ENCODE measurements at places on chromosomes 4 and X. TPM values are rescaled to one million over a fixed set of nuclear protein-coding genes. Genes with fewer than 3 reads are reported as not detected.

Gene SPON2
- total RNA-seq, result 0.65 TPM

GRCh38 chr4:65050786-65051185 is 619.5 kb downstream of the EPHA5 start:
- DNase-seq, result no peak

DNA sequence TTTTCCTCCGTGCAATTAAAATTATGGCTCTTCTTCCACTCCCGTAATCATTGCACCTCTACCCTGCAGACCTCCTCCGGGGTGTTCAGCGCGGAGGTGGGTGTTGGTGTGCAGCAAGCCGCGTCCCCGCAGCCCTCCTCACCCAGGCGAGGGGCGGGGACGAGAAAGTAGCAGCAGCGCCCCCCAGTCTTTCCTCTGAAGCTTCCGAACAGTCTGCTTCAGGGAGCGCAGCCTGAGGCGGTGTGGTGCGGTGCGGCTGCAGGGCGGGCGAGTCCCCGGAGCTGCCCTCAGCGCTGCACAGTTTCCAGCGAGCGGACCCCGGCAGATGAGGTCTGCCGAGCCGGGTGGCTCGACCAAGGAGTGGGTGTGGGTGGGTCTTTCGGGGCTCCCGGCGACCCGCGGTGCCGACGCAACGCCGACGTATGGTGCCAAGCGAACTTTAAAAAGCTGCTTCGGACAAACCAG is at the start of gene FRAS1:
FRAS1 (plus strand) TSS at position 189 of the 465 bp plus-strand sequence. CDS start 687 bp downstream, outside the sequence.
- peak; percentile 5 for DNase-seq

Gene NEK1
- 3.7 TPM for total RNA-seq

DNA sequence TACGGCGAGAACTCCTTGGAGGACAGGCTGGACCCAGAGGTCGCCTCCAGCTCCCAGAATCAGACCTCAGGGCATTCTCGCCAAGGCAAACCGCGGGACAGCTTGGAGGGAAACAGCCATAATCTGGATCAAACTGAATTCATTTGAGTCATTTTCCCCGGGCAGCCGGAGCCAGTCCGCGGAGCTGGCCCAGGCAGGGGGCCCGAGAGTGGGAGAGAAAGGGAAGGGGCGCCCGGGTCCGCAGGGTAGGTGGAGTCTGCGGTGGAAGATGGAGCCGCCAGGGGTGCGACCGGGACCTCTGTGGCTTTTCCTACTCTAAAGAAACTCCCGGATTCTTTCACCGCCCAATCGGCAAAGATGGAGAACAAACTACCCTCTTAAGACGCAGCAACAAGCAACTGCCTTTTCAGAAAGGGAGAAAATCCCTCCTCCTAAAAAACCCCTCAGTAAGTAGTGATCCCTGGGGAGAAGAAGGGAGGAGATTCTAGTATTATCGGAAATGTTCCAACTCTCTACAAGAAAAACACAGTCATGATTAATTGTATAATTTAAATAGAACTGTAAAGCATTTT is 5.2 kb downstream of the NKX3-2 start:
- DNase-seq, result no peak

DNA sequence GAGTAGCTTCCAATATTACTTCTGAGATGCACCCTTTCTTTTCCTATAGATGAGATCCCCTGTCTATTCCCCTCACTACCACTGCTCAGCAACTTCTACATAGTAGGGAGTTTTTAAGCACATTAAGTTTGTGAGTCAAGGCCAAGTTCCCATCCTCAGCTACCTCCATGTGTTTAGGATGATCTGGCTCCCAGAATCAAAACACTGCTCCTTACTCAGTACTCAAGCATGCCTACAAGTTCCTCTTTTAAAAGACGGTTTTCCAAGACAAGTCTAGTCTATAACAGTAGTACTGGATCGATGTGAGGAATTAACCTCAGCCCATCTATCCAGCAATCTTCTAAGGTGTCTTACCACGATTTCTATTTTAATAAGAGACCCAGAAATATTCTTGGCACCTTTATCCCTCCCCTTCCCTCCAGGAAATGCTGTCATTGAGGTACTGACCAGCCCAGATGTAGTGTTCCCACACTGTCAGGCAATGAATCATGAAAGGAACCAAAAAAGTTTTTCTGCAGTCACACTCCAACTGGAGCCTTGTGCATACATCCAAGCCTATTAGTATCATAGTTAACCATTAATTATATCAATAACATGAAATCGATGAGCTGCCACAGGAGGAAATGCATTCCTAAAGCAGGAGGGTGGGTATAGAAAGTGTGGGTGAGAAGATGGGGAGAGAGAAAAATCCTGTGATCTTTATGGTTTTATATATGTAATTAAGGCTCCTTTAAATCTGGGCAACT is 29.6 kb downstream of the AREG start:
- peak; percentile 40 for DNase-seq

- DNase-seq, result no peak
These were observed 10.0 kb downstream of the GPR82 start for GRCh38 chrX:41733939-41734338.

Gene NUP54
- total RNA-seq, result 43.3 TPM

GRCh38 chr4:106493086-106493485 is 124.5 kb upstream of the GIMD1 start:
- no peak for DNase-seq

Gene WDFY3
- total RNA-seq, result 72.4 TPM

- DNase-seq, result peak; percentile 32
These were observed 1.8 kb downstream of the ATP11C start for GRCh38 chrX:139930916-139931645.

DNA sequence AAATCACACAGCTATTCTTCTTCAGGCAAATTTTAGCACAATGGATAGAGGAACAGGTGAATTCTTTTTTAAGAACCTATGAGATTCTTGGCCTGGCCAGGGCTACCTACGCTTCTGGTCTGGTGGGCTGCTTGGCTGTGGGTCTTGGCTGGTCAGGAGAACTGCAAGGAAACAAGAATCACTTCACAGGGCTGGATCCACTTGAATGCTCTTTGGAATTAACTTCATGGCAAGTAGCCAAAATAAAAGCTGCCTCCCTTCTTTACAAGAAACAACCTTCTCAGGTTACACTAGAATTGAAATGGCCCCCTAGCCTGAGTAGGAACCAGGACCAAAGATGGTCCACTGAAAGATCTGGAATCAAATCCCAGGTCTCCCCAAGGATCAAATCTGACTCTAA is 519.1 kb downstream of the IQCM start:
- DNase-seq, result no peak

DNA sequence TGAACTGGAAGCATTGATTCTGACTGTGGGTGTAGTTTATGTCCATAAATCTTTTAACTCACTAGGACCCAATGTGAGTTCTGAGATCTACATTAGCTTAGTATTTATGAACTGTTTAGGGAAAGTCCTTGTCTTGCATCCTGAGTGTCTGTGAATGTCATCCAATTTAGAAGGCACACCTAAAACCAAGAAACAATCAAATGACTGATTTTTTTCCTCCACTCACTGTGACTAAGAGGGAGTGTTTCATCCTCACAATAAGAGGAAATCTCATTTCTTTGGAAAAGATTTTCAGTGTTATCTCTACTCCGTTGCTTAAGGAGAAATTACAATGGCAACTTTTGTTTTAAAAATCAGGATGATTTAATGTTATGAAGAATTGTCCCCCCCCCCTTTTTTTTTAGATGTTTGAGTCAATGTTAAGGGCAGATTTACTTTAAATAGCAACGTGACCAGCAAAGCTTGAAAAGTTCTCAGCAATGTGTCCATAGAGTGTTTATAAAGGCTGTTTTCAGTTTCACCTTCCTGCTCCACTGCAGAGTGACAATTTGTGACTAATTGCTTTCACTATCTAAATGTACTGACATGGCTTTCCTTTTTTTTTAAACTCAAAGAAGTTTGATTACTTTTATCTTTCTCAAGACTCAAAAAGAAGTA is 173.0 kb downstream of the SPCS3 start:
- DNase-seq, result peak; percentile 7

GRCh38 chr4:88698519-88698918 is 890 bp upstream of the NAP1L5 start:
- DNase-seq, result no peak

Gene BMP15
- total RNA-seq, result not detected

DNA sequence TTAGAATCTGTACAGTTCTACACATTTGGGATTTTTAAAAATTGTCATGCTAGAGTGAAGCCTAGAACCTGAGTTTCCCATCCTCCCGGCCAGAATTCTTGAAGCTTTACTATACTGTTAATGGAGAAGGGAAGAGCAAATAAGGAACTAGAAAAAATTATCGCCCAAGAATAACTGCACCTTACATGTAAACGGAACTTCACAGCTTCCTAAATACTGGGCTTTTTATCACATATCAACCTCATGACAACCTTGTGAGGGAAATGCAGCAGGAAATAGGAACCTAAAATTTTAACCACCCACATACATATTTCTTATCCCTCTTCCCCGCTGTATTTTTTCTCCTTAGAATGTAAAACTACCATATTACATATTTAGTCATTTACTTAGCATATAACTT is 19.3 kb downstream of the ARHGEF9 start:
- DNase-seq, result no peak

- DNase-seq, result no peak
These were observed 88.8 kb upstream of the AP1S2 start for GRCh38 chrX:15943391-15943790.

DNA sequence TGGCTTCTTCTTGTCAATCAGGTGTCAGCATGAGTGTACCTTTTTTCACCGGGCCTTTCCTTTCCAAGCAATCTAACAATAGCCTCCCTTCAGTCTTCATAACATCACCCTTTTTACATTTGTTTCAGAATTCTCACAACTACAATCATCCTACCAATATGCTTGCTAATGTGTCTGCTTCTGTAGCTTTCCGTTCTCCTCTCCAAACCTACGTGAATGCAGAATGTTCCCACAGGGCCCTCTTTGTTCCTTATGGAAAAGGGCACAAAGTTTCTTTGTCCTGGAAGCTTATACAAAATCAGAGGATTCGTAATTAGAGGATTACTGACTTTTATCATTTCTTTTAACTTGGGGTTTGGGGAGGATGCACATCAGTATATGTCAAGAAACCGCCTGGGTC is 461.8 kb downstream of the CENPC start:
- no peak for DNase-seq

DNA sequence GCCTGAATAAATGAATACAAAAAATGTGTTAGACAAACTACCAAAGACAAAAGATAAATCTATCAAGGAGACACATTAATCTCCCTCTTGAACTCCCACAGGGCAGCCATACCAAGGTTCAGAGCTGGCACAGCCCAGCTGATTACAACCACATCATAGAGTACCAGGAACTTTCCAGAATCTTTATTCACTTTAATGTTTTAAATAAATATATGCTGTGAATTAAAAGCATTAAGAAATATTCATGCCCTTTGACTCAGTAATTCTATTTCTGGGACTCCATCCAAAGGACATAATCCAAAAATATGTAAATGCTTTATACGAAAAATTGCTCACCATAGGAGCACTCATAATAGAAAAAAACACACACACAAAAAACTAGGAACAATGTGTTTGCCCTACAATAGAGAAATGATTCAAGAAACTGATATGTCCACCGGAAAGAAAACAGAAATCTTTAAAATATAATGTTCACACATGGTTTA is 126.0 kb downstream of the LDB2 start:
- DNase-seq, result peak; percentile 55

Data from lung microvascular endothelial cell (primary cell).